ENCODE measurements at places on chromosomes 2 and 18.

- DNase-seq, result no peak
Observed at GRCh38 chr2:238919307-238919706, 71.4 kb downstream of the TWIST2 start.

- DNase-seq, result no peak
Observed at GRCh38 chr2:44897406-44897805, 44.1 kb upstream of the SIX3 start.

- no peak for DNase-seq
Observed at GRCh38 chr18:70720607-70721006, 431.8 kb downstream of the SOCS6 start.

DNA sequence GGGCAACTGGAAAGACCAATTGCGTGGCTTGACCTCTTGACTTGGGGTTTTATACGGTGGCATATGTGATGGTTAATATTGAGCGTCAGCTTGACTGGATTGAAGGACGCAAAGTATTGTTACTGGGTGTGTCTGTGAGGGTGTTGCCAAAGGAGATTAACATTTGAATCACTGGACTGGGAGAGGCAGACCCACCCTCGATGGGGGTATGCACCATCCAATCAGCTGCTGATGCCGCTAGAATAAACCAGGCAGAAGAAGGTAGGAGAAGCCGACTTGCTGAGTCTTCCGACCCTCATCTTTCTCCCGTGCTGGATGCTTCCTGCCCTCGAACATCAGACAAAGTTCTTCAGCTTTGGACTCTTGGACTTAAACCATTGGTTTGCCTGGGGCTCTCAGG, 34.2 kb upstream of the YPEL5 start:
- DNase-seq, result no peak

DNA sequence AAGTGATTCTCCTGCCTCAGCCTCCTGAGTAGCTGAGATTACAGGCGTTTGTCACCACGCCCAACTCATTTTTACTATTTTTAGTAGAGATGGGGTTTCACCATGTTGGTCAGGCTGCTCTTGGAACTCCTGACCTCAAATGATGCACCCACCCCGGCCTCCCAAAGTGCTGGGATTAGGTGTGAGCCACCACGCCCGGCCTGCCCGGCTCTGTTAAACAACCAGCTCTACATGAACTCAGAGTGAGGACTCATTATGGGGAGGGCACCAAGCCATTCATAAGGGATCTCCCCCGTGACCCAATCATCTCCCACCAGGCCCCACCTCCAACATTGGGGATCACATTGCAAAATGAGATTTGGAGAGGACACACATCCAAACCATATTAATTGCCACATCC, 8.8 kb downstream of the ATIC start:
- DNase-seq, result no peak

GRCh38 chr2:83531206-83531826, 927.8 kb downstream of the SUCLG1 start:
- no peak for DNase-seq

GRCh38 chr2:241607162-241607885, 29.6 kb downstream of the THAP4 start:
- DNase-seq, result no peak

DNA sequence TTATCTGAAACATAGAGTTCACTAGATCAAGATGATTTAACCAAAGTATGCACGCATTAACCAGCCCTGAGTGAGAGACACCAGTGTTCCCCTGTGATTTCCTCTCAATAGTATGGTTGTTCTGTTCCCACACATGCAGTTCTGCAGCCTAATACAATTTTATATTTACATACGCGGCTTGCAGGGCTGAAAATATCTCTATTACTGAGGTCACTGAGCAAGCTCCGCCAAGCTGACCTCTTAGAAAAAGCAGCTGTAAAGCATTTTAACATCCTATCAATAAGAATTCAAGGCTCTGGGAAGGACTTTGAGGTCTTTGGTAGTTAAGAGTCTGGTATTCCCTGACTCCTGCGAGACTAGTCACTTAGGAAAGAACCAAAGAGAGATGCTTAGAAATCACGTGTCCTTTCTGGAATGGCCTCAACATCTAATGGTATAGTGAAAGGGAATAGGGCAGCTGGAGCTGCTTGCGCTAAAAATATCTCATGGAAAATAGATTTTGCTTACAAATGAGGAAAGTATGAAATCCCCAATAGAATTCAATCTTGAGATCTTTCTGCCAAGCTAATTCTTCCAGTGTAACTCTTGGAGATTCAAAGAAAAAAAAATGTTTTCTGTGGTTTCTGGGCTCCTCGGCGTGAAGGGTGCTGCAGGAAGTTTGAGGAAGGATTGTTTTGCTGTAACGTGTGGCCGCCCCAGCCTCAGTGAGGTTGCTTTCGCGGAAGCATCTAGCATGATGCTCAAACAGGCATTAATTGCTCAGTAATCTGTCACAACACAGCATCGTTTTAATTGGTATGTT, 59.2 kb downstream of the DOCK10 start:
- no peak for DNase-seq

GRCh38 chr2:44949329-44950151, 8.0 kb downstream of the SIX3 start:
- no peak for DNase-seq

DNA sequence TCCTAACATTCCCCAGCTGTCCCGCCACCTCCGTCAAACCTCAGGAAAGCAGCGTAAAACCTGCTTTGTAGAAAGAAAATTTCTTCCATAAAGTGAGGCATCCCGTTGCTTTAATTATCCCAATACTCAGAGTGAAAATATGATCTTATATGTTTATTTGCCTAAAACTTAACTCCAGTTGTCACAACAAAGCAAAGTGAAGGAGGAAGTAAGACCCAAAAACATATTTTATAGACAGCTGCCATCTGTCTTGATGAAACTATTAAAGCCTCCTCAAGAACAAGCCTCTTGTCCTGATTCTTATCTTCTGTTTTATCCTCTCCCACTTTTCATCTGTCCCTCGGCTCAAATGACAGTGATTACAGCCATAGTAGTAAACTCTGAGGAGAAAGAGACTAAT, 28.9 kb upstream of the LPIN2 start:
- DNase-seq, result peak; percentile 77

DNA sequence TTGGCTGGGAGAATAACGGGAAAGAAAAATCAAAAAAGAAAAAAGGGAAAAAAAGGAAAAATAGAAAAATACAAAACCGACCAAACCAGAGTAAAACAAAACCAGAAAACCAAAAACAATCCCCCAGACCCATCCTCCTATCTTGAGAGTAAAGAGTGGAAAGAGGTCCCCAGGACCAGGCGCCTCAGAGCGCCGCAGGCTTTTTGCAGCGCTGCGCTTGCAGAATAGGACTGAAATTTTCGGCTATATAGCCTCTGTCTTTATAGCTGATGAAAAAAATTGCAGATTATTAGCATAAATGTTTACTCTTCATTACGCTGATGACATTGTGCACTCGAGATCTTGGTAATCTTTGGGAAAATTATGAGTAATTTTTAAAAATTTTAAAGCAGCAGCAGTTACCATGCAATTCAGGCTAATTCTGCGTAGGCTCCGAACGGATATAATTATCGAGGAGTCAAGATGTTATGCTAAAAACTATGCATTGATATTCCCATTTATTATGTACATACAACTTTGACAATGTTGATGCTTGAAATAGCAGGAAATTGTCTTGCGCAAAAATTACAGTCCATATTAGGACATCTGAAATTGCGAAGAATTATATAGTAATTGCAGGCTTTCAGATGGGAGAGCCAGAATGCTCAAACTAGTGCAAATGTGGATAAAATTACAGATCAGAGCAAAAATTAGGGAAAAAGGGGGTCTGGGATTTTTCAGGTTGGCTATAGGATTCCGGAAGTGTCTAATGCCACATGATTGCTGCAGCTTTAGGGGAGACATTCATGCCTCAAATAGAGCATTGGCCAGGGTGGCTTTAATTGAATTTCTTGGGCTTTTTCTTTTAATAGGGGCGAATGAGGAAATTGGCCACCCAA, 8.3 kb downstream of the DLX1 start:
- no peak for DNase-seq

- DNase-seq, result peak; percentile 88
Observed at GRCh38 chr2:85418132-85419008, at the start of gene SH2D6. SH2D6 (plus strand) TSS chr2:85418714; CDS start chr2:85429466, 10,752 bp downstream.

GRCh38 chr2:43227830-43228281, 1.4 kb upstream of the ZFP36L2 start:
- no peak for DNase-seq

- peak; percentile 47 for DNase-seq
Observed at GRCh38 chr18:12408247-12408869, 629 bp downstream of the PRELID3A start.

DNA sequence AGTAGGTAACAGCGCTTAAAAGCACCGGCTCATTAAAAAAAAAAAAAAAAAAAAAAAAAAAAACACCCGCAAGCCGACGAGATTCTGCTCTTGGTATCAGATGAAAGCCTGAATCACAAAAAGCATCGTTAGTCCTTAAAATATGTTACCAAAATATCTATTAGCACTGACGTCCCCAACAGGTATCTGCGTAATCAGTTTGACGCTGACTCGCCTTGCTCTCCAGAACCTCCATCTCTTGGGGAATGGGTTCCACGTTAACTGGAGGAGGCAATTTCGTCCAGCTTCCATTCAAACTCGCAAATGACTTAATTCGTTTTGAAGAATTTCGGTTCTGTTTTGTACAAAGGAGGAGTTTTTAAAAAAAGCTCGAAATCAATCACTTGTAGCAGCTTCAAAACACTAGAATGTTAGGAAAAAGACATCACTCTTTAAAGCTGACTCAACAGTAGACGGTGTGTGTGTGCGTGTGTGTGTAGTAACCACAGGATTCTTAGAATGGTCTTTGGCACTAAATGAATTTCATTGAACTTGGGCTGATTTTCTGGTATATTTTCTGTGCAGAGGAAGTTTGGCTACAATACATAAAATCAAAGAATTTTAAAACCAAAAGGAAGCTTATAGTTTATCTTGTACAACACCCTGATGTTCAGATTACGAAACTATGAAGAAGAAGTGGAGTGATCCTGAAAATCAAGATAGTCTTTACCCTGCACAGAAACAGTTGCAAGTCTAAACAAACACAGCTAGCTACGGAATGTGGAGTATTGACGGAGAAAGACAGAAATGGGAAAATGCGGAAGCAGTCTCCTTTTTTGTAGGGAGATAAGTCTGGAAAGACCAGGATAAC, 1.1 kb upstream of the PGAP1 start:
- no peak for DNase-seq

GRCh38 chr2:235779444-235779896, 285.6 kb downstream of the AGAP1 start:
- peak; percentile 60 for DNase-seq

- no peak for DNase-seq
Observed at GRCh38 chr2:48144777-48145176, 238.5 kb upstream of the FBXO11 start.

DNA sequence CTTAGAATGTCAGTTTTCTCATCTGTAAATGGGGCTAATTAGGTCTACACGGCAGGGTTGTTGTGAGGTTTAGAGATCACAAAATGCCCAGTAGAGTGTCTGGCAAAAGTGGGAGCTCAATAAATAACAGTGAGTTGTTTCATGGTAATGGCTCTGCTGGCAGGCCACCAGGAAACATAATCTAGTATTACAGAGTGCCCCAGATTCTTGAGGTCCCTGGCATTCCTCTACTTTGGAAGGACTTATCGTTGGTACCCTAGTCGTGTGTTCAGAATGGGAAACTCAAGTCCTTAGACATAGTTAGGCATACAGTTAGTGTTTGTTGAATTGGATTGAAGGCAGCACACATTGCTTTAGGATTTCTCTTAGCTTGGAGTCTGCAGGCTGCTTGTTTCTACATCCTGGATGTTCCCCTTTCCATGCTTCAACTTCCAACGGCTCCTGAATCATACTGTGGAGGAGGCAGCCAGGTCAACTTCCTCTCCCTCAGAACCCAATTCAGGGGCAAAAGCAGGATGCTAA, 161.5 kb upstream of the FOSL2 start:
- no peak for DNase-seq

DNA sequence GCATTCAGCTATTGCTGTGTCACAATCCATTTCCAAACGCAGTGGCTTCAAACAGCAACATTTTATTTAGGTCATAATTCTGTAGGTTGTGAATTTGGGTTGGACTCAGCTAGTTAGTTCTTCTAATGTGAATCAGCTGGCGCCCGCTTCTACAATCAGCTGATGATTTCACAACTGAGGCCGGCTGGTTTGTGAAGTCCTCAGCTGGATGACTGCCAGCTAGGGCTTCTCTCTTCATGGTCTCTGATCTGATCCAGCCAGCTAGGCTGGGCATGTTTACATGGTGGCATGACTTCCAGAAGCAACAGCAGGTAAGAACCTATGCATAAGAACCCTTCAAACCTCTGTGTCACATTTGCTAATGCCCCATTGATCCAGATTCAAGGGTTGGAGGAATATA, 172.0 kb downstream of the SLC4A10 start:
- DNase-seq, result no peak

DNA sequence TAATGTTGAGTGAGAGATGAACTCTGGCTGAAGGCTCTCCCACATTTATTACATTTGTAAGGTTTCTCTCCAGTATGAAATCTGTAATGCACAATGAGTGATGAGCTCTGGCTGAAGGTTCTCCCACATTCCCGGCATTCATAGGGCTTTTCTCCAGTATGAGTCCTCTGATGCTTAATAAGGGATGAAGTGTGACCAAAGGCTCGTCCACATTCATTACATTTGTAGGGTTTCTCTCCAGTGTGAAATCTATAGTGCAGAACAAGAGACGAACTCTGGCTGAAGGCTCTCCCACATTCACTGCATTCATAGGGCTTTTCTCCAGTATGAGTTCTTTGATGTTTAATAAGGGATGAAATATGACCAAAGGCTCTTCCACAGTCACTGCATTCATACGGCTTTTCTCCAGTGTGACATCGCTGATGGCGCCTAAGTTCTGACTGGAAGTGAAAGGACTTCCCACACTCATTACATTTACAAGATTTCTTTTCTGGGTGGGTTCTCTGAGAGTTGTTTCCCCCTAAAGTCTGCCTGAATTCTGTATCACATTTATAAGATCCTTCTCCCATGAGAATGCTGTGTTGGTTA, 10.2 kb downstream of the ZNF514 start:
- no peak for DNase-seq

GRCh38 chr2:132599556-132599955, 70.4 kb downstream of the LYPD1 start:
- DNase-seq, result no peak

GRCh38 chr18:62245699-62246098, 58.6 kb downstream of the RELCH start:
- DNase-seq, result no peak

GRCh38 chr2:41187376-41188122, 735.7 kb upstream of the SLC8A1 start:
- peak; percentile 54 for DNase-seq

GRCh38 chr2:114006460-114006859, 116.6 kb downstream of the ACTR3 start:
- no peak for DNase-seq

DNA sequence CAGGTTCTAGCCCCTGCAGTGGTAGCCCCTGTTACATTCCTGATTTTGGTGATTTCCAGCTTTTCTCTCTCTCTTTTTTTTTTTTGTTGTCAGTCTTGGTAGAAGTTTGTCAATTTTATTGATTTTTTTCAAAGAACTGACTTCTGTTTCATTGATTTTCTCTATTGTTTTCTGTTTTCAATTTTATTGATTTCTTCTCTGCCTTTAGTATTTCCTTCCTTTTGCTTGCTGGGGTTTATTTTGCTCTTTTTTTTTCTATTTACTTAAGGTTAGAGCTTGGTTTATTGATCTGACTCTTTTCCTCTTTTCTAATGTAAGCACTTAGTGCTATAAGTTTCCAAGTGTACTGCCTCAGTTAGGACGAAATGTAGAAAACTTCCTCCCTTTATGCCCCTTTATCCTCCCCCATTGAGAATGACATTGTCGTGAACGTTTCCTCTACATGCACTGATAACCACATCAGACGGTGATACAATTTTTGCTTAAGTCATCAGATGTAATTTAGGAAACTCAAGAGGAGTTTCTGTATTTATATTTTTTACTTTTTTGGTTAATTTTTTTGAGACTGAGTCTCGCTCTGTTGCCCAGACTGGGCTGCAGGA, 81.1 kb upstream of the HS6ST1 start:
- DNase-seq, result no peak

All from NCI-H2171 treated with DMSO at 0.1 percent for 48 hours (cell line).